ENCODE measurements at places on chromosomes 3 and 15. TPM values are rescaled to one million over a fixed set of nuclear protein-coding genes. Genes with fewer than 3 reads are reported as not detected.

- DNase-seq, result no peak
Observed at GRCh38 chr3:5520237-5520636, 332.7 kb downstream of the EDEM1 start.

DNA sequence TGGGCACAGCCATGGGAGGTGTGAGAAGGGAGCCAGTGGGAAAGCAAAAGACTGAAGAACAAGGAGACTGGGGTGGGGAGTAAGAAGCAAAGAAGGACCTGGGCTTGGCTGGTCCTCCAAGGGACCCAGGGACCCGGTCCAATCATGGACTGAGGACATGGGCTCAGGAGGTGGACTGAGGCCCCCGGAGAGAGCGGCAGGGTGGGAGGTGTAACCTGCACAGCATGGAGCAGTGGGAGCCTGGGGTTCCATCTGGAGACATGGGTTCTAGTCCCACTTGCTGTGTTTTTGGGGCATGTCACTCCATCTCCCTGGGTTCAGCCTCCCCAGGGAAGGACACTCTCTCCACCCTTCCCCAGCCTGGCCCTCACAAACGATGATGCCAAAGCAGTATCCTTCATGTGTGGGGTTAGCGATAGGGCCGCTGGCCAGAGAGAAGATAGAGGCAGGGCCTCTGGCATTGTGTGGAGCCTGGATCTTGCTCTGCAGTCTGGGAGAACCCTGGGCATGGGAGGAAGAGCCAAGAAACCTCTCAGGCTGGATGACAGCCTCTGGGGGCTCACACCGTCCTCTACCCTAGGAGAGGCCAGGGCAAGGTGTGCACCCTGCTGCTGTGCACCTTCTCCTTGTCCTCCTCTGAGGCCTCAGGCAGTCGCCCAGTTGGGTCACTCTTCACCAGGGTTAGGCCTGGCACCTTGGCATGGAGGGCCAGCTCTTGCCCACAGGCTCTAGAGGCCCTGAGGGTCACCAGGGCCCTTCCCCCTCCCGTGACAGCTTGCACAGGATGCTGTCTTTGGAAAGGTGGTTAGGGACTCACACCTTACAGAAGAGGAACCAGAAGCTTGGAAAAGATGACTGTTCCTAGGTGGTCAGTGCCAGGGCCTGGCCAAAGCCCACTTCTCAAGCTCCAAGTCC, 26.0 kb downstream of the FBXW12 start:
- no peak for DNase-seq

DNA sequence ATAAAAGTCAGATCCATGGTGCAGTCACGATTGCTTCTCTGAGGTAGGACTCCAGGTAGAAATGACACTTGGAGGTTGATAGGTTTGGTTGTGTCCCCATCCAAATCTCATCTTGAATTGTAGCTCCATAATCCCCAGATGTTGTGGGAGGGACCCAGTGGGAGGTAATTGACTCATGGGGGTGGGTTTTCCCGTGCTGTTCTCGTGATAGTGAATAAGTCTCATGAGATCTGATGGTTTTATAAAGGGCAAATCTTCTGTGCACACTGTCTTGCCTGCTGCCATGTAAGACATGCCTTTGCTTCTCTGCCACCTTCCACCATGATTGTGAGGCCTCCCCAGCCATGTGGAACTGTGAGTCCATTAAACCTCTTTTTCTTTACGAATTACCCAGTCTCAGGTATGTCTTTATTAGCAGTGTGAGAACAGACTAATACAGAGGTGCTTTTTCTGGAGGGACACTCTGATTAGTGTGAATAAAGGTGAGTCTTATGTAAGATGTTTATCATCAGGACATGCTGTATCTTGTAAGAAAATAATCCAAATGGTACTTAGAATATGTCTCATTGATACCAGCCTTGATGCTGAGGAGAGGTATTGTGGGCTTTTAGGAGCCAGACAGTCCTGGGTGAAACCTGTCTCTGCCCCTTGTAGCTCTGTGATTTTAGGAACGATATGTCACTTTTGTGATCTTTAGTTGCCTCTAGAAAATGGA, 43.0 kb downstream of the SLCO3A1 start:
- DNase-seq, result no peak

The CD80 gene
- total RNA-seq, result 0.13 TPM

The CELF6 gene
- total RNA-seq, result not detected

GRCh38 chr3:123332124-123332641, 116.7 kb downstream of the ADCY5 start:
- DNase-seq, result no peak

GRCh38 chr3:16600780-16601536, 4.3 kb downstream of the DAZL start:
- DNase-seq, result peak; percentile 66

- no peak for DNase-seq
Observed at GRCh38 chr3:13124631-13125030, 51.4 kb upstream of the IQSEC1 start.

GRCh38 chr3:135944831-135945230, 20.7 kb upstream of the PPP2R3A start:
- peak; percentile 76 for DNase-seq

DNA sequence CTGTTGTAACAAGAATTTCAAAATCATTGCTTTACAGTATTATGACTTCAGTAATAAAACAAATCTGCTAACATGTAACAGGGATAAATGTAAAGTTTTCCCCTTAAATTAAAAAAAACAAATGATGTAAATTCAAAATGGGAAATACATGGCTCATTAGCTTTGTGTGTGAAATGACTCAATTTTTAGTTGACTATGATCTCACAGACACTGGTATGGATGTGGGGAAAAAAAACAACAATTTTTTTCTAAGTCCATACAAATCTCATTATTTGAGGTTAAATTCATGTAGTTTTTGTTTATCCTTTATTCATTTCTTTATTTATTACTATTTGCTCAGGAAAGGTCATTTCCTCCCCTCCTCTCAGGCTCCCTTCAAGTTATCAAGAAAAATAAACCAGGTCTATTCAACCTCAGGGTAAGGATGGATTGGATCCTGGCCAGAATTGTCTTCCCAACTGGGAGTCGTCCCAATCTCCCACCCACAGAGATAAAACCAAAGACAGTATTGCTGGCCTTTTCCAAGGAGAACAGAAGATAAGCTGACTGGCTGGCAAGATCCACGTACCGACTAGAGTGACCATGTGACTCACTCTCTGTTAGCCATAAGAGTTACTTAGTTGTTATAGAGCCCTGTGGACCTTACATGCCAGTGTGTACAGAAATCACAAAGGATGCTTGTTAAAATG, 373.3 kb downstream of the GAP43 start:
- DNase-seq, result no peak

The MAGEL2 gene
- total RNA-seq, result not detected

- DNase-seq, result no peak
Observed at GRCh38 chr3:156303001-156303707, 182.8 kb downstream of the KCNAB1 start.

The GLCE gene
- total RNA-seq, result 4.8 TPM

DNA sequence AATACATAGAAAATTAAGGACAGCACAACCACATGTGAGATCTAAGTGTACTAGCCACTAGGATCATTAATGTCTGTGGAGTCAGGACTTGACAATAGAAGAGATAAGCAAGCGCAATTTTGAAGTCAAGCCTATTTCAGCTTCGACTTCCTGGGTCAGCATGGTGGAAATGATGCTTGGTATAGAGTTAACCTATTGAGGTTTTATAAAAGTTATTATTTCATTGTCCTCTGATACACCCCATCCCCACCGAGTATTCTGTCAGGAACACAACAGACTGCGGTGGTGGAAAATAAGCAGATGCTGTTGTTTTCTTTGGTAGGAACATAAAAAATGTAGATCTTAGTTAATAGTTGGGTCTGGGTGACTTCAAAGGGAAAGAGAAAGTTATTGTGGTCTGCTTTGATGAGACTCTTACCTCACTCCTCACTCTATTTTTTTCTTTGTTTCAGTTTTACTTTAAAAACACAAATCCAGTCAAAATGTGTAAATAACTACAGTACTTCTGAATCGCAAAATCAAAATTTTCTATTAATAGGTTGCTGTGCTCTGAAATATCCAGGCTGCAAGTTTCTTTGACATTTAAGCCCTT, 82.1 kb downstream of the IL5RA start:
- DNase-seq, result no peak

The INAFM2 gene
- total RNA-seq, result 28.1 TPM

The MAP1A gene
- 3.5 TPM for total RNA-seq

DNA sequence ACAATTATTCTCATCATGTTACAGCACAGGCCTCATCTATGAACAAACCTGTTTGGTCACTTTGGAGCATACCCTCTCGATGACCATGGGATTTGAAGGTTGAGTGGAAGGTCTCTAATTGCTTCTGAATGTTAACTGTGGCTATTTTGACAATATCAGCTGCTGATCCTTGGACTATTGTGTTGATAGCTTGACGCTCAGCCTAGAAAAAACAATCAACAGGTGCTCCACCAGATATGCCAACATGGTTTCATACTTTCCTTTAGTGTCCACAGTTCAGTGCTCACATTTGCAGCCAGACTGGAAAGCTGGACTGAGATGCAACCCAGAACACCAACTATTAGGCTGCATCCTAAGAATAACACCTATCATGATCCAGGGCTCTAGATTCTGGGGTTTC, 109.7 kb downstream of the POLQ start:
- DNase-seq, result no peak

- no peak for DNase-seq
Observed at GRCh38 chr3:85737846-85738245, 779.1 kb downstream of the CADM2 start.

DNA sequence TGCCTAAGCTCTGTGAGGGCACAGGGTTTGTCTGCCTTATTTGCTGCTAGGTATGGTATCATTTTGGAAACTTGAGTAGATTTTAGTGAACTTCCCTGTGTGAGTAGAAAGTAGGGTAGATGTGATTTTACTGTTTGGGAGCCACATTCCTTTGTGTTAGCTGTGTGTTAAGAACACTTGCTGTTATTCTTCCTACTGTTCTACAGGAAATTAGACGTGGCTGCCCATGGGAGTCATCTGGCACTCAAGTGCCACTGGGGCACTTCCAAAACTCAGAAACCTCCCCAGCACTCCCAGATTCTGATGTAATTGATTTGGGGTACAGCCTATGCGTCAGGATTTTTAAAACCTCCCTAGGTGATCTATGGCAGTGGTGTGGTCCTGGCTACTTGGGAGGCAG, 369.9 kb upstream of the C2CD4B start:
- DNase-seq, result no peak

GRCh38 chr3:112101916-112102315, 15.7 kb downstream of the C3orf52 start:
- DNase-seq, result no peak

The PRR20G gene
- total RNA-seq, result not detected

The HES1 gene
- total RNA-seq, result 38.3 TPM

- no peak for DNase-seq
Observed at GRCh38 chr15:58340176-58340575, 91.6 kb upstream of the LIPC start.

DNA sequence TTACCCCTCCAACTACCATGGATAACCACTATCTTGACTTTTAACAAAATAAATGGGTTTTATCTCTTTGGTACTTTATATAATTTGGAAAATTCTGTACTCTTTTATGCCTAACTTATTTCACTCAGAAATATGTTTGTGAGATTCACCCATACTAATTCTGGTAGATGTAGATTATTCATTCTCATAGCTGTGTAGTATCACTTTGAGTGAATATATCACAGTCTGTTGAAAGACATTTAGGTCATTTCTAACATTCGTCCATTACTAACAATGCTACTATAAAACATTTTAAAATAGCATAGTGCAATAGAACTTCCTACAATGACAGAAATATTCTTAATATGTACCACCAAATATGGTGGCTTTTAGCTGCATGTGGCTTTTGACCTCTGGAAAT, 542.4 kb downstream of the RBMS3 start:
- DNase-seq, result no peak

Measured in gastrocnemius medialis (tissue), 4 donors.